ENCODE measurements at places on chromosomes 6 and 20. TPM values are rescaled to one million over a fixed set of nuclear protein-coding genes. Genes with fewer than 3 reads are reported as not detected.

GRCh38 chr6:79372757-79373156 is 138.3 kb upstream of the HMGN3 start:
- DNase-seq, result no peak

SLC32A1 gene
- total RNA-seq, result not detected

OPRL1 gene
- total RNA-seq, result 4.5 TPM

MAP3K5 gene
- 4.6 TPM for total RNA-seq

DNA sequence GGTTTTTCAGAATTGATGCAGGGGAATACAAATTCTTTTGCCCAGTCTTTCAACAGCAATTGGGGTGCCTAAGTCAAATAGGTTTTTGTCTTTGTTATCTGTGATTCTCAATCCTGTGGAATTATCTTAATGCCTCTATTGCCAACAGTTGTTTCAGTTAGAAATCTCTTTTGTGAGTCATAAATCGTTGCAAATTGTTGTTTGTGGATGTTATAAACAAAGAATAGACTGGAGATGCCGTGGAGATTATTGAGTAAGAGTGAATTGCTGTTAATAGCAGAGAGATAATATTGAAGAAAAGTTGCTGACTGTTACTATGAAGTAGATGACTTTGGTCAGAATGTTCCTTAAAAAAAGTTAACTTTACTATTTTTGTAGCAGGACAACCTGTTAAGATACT is 63.7 kb upstream of the POPDC3 start:
- no peak for DNase-seq

GRCh38 chr20:53428996-53429395 is 164.6 kb downstream of the ZNF217 start:
- no peak for DNase-seq

GRCh38 chr20:36394340-36394965 is 88.3 kb downstream of the DLGAP4 start:
- DNase-seq, result no peak

- DNase-seq, result no peak
Measured at GRCh38 chr6:3553254-3553653, 96.4 kb upstream of the SLC22A23 start.

DNA sequence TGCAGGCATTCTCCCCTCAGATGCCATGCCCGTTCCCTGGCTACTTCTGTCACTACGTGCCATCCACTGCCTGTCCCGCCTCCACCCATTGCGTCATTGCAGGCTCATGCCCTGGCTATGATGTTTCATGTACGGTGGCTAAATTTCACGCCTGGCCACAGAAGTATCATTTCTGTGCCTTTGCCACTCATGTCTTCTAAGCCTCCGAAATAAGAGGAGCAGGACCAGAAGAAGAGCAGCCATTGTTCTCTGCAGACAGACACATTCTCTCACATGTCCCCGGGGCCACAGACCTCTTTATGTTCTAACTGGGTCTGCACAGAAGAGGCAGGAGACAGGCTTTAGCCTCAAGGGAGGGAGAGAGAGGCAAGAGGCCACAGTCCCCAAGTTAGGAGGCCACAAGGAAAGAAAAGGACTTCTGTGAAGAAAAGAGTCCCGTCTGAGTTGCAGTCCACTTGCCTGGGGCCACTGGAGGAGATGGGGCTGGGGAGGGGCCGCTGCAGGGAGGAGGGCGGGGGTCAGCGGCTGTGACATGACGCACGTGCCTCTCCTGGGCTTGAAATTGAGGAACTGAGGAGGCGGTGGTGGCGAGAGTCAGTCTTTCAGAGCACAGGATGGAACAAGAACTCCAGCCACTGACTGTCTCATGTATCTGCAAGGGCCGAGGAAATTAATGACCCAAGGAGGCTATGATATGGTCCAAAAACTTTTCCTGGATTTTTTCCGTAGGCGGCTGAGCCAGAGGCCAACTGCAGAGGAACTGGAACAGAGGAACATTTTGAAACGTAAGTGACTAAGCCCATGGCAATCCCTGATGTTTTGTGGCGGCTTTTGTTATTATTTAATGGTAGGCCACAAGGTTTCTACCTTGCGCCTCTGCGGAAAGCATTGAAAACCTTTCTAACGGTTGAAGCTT is 55.9 kb downstream of the TBC1D7 start:
- no peak for DNase-seq

GRCh38 chr6:41966214-41966920 is 24.8 kb upstream of the CCND3 start:
- no peak for DNase-seq

PTK6 gene
- not detected for total RNA-seq

GRCh38 chr6:129895692-129896091 is 34.6 kb upstream of the TMEM244 start:
- DNase-seq, result no peak

SOX18 gene
- 102 TPM for total RNA-seq

- no peak for DNase-seq
Measured at GRCh38 chr20:34112600-34113101, 608 bp upstream of the EIF2S2 start.

- no peak for DNase-seq
Measured at GRCh38 chr20:49893242-49894072, 21.9 kb downstream of the SPATA2 start.

- DNase-seq, result no peak
Measured at GRCh38 chr6:43895656-43896328, 125.8 kb downstream of the VEGFA start.

DNA sequence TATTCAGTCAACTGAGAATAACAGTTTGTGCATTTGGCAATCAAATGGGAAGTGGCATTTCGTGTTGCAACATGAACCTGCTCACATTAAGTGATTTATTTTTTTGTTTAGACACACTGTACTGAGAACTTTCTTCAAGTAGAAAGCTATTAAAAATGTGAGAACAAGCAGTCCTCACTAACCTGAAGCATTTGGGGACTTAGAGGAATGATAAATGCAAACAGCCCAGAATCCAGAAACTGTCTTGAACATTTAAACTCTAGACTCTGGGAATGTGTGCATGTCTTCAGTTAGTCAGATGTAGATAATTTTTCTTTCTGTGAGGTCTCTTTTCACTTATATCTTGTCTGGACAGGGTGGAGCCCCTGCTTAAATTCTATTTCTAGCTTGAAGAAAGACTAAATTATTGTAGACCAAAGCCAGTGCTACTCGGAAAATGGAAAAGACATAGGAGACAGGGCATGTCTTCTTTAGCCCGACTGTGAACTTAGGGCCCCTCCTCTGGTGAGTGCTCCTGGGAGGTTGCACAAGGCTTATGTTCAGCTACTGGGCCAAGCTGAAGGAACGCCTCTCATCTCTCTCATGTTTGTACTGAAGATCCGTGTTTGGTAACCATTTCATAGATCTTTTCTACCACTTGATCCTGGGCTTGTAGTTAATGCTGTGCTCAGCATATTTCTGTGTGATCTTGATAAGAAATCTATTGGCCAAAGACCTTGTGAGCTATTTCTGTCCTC is 70.1 kb downstream of the SLX4IP start:
- DNase-seq, result no peak

DNA sequence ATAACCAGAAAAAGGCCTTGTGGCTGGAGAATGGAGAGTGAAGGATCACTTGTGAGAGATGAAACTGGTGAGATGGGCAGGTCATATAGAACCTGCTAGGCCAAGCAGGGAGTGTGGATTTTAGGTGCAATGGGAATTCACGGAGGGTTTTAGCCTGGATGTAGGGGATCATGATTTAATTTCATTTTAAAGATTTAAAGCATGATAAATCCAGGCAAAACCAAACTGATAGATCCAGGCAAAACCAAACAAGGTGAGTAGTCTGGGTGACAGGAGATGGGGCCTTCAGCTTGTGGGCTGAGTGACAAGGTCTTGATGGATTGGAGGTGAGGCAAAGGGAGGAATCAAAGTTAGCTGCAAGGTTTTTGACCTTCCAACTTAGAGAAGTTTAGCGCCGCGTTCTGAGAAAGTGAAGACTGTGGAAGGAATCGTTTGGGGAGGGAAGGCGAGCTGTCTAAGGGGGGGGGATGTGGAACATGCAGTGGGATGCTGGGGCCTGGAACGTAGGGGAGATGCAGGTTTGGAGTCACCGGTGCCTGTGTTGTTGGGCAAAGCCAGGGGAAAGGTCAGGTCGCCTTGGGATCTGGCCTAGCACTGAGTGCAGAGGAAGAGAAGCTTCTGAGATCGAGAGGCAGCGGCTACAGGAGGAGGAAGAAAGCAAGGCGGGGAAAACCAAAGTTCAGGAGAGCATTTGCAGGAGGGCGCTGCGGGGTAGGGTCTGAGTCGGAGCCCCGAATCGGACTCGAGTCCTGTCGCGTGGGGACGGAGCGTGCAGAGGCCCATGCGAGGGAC is 1.3 kb upstream of the PLCG1 start:
- DNase-seq, result no peak

MRPS10 gene
- total RNA-seq, result 35.1 TPM

GRCh38 chr20:51661609-51662178 is 106.5 kb downstream of the ATP9A start:
- no peak for DNase-seq

COL21A1 gene
- 0.29 TPM for total RNA-seq

LRRC1 gene
- total RNA-seq, result 8.7 TPM

DNA sequence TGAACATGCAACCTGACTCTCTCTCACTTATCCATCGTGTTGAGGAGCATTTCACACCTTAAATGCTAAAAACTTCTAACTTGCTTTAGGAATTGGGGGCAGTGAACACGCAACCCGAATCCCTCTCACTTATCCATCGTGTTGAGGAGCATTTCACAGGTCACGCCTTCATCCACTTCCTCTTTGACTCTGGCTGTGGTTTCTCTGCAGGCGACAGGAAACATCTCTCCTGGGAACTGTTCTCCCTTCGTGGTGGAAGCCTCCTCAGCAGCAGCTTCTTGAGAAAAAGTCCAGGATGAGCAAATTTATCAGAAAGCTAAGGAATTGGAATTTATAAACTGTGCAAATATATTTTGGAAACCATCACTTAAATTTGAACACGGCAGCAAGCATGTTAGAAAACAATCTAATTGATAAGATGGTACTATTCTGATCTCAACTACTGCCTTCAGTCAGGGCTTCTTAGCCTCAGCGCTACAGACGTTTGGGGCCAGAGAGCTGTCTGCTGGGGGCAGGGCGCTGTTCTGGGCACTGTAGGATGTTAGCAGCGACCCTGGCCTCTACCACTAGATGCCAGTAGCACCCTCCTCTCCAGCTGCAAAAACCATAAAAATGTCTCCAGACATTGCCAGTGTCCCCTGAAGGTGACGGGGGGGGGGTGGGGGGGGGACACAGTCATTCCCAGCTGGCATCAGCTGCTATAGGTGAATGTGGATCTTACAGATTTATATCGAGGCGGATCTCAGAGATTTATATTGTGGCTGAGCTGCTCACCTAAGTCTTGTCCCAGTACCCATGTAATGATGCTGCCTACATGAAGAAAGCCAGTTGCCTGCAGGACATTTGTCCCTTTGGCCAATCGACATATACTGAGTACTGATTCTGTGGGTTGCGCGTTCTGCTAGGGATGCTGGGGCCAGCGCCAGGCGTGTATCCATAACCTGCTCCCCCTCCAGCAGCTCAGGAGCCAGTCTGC is 26.2 kb downstream of the CTCFL start:
- DNase-seq, result no peak

VTA1 gene
- total RNA-seq, result 37.7 TPM

- no peak for DNase-seq
Measured at GRCh38 chr6:56906752-56907151, 48.2 kb upstream of the BEND6 start.

GRCh38 chr20:62794007-62794724 is 2.1 kb upstream of the MRGBP start:
- DNase-seq, result no peak

ARMC12 gene
- not detected for total RNA-seq

DNA sequence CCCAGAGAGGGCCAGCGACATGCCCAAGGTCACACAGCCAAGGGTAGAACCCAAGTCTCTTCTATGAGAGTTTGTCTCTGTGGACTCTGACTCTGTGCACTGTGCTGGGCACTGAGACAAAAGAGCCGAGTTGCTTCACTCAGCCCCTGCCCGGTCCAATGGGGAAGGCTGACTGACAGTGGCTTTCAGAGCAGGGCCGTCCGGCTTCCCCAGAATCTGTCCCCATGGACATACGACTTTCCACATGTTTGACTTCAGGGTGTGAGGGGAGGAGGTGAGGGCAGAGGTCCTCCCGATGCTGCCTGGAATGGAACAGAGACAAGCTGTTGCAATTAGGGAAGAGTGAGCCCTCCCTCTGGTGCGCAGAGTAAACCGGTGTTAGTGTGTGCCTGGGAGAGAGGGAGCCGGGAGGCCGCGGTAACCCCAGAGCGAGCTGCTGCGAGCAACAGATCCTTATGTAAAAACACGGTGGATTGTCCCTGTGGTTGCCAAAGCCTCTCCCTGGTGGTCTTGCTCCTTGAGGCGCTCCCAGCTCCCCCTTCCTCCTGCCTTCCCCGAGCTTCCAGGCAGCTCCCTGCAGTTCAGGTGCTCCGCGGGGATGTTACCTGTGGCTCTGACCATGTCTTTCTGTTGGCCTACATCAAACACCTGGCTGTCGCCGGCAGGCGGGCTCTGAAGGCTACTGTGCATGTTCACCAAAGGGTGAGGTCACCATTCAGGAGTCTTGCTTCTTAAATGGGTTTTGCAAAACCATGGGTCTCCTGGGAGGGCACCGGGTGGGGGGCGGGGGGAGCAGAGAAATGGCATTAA is 672 bp downstream of the SIRPA start:
- no peak for DNase-seq

TMEM217 gene
- 13.8 TPM for total RNA-seq

APCDD1L gene
- 0.34 TPM for total RNA-seq

- no peak for DNase-seq
Measured at GRCh38 chr20:63281742-63282665, 9.4 kb downstream of the ARFGAP1 start.

TNFRSF6B gene
- 96.8 TPM for total RNA-seq

DNA sequence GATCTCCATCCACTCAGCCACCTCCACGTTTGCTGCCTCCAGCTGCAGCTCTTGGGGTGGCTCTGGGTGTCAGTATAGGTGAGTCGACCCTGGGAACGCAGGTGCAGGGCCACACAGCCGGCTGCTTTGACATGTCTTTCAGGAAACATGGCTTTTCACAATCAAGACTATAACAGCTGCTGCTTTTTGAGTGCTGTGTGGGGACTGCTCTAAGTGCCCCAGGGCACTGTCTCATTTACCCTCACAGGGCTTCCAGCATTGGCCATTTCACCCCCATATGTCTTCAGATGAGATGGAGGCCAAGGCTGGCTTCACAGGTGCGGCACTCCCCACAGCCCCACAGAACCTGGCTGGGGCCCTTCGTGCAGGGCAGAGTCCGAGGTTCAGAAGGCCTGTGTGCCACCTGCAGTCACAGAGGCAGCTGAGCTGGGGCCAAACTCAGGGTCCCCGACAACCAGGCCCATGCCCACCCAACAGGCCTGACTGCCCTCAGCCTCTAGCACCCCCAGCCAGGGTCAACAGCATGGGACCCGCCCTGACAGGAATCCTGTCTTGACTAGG is 14.9 kb upstream of the CST7 start:
- no peak for DNase-seq

GRCh38 chr20:63930971-63931553 is 25.2 kb downstream of the UCKL1 start:
- no peak for DNase-seq

SCRT2 gene
- not detected for total RNA-seq

GRCh38 chr20:45913116-45913515 is 1.2 kb upstream of the PLTP start:
- no peak for DNase-seq

GRCh38 chr6:109021870-109022269 is 72.8 kb downstream of the SESN1 start:
- DNase-seq, result no peak

GRCh38 chr6:118918329-118918725 is 16.6 kb downstream of the MCM9 start:
- no peak for DNase-seq

Data from glomerular endothelial cell (primary cell).